ENCODE measurements at places on chromosomes 13 and 19.

DNA sequence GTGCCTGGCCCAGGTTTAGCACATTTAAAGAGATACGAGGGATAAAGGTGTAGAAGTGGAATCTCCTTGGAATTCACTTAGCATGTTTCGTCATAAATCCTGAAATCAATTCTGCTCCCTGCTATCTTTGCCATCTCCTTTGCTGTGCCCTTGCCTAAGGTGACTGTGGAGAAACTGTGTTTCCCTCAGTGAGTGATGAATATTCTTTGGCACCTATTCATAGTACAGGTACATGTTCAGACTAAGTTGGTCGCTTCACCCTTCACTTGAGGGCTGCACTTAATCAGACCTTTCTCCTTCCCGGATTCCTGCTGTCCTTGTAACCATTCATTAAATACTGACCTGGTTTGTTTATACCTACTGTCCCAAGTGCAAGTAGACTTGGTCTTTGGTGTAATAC is 17.8 kb downstream of the PCCA start:
- no peak for DNase-seq

- DNase-seq = no peak
Measured at GRCh38 chr13:97834250-97834649, 119.2 kb upstream of the IPO5 start.

DNA sequence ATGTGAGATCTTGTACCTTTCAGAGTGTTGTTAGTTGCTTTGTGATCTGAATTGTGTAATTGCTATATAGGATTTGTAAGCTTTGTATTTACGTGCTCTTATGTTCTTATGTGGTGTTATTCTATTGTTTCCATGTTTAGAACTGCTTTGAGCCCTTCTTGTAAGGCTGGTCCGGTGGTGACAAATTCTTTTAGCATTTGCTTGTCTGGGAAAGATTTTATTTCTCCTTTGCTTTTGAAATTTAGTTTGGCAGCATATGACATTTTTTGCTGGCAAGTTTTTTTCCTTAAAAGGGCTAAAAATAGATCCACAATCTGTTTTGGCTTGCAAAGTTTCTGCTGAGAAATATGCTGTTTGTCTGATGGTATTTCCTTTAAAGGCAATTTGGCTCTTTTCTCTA is 1089.2 kb upstream of the PCDH9 start:
- no peak for DNase-seq

DNA sequence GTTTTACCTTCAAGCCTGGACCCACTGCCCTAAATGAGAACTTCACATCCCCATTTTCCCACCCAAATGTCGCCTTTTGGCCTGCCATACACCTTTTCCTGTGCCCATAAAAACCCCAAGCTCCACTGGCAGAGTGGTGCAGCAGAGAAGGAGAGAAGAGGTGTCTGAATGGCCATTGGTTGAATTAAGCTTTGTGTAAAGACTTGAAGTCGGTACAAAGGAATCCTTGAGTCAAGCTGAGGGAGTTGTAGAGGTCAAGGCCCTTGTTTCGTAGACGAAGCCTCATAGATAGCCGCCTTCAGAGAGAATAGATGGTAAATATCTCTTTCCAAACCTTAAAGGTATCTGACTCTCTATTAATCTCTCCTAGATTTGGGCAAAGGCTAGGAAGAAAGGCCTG is 1479.2 kb upstream of the PRR20A start:
- DNase-seq = no peak

- no peak for DNase-seq
Measured at GRCh38 chr19:46715620-46715974, 1.3 kb downstream of the PRKD2 start.

GRCh38 chr13:26221399-26221720 is 754 bp downstream of the RNF6 start:
- no peak for DNase-seq

DNA sequence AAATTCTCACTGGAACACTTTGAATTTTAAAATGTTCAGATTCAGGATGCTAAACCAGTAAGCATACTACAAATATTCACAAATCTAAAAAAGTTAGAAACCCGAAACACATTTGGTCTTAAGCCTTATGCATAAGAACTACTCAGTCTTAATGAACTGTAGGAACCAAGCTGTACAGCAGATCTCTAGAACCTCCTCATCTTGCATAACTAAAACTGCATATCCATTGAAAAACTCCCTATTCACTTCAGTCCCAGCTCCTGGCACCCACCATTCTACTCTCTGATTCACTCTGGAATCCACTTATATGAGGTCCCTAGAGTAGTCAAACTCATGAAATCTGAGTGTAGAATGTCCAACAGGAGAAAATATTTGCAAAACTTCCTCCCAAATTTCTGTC is 65.6 kb upstream of the CEACAM8 start:
- DNase-seq = no peak

- no peak for DNase-seq
Measured at GRCh38 chr13:73466561-73466960, 407.8 kb downstream of the KLF5 start.

GRCh38 chr19:19334063-19334988 is 13.7 kb downstream of the MAU2 start:
- no peak for DNase-seq

DNA sequence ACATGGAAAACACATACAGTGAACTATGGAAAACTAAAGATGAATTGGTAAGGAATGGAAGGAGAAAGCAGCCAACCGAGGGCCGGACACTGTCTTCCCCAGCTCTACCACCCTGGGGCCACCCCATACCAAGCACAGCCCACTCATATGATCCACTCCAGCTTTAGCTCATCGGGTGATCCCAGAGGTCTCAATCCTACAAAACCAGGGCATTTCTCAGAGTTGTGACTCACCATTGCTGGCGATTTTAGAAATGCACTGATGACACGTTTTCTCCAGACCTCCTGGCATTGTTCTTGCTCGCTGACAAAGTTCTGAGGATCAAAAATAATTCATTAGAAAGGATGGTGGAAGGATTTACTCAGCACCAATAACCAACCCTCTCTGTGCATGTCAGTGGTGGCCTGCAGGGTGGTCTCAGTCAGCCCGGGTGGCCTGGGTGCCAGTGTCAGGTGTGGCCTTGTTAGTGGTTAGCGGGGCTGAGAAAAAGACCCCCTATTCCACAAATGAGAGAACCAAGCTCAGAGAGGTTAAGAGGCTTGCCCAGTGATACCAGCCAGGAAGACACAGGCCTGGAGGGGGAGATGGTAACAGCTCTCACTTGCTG is 6.6 kb downstream of the TMEM272 start:
- no peak for DNase-seq

DNA sequence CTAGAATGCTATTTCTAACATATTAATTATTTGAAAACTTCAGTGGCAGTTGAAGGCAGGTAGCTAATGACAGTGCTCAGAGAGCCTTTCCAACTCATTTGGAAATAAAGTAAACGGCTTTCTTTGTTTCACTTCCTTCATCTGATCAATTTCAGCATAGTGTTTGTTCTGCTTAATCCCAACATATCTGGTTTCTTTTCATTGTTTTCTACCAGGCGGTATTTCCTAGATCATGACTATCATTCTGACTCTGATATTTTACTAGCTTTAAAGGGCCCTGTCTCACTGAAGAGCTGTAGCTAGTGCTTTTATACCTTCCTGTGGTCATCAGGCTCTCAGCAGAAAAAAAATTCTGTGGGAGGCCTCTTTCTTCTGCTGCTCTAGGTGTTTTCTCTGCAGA is 178.6 kb downstream of the RBM26 start:
- no peak for DNase-seq

DNA sequence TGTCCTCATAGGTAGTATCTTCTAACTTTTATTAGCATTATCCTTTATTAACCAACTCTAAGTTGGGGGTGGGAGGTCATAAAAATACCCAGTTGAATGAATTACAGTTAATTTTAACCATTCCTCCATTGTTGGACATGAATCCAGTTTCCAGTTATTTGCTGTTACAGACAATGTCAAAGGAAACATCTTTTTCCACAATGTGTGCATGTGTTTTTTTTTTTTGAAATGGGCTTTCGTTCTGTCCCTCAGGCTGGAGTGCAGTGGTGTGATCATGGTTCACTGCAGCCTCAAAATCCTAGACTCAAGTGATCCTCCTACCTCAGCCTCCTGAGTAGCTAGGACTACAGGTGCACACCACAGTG is 32.0 kb downstream of the KLF5 start:
- no peak for DNase-seq

DNA sequence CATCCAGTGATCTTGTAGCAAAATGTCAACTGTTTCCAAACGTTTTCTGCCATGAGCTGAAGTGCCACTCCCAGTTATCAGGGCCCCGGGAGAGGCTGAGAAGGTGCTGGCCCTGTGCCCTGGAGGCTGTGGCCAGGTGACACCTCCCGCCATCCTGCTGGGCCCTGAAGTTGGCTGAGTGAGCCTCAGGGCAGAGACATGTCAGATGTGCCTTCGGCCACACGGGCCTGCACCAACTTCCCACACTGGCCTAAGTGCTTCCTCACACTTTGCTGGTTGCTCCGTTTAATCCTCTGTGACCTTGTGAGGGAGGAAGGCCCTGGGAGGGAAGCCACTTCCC is 4.8 kb downstream of the ADPRHL1 start:
- DNase-seq = no peak

- DNase-seq = no peak
Measured at GRCh38 chr13:76993473-76993872, 1.6 kb downstream of the CLN5 start.

- DNase-seq = no peak
Measured at GRCh38 chr19:15584095-15584494, 30.9 kb upstream of the CYP4F8 start.

- DNase-seq = no peak
Measured at GRCh38 chr19:34964598-34964997, 569 bp upstream of the ZNF792 start.

GRCh38 chr13:77696006-77696878 is 1.2 kb upstream of the SLAIN1 start:
- no peak for DNase-seq

- DNase-seq = no peak
Measured at GRCh38 chr19:2255982-2256685, at the start of gene JSRP1. Gene JSRP1, minus strand, starts transcription at chr19:2256417. Its CDS starts 1,103 bp downstream, at chr19:2255314.

GRCh38 chr19:4969772-4970531 is 1.0 kb downstream of the KDM4B start:
- DNase-seq = no peak

GRCh38 chr19:56167064-56167578 is 8.7 kb upstream of the GALP start:
- no peak for DNase-seq

GRCh38 chr19:17549085-17549740 is 6.2 kb upstream of the COLGALT1 start:
- no peak for DNase-seq

- DNase-seq = peak; percentile 86
Measured at GRCh38 chr19:37317403-37318209, 53.3 kb upstream of the ZNF527 start.

- no peak for DNase-seq
Measured at GRCh38 chr13:39016787-39017186, 21.1 kb downstream of the PROSER1 start.

DNA sequence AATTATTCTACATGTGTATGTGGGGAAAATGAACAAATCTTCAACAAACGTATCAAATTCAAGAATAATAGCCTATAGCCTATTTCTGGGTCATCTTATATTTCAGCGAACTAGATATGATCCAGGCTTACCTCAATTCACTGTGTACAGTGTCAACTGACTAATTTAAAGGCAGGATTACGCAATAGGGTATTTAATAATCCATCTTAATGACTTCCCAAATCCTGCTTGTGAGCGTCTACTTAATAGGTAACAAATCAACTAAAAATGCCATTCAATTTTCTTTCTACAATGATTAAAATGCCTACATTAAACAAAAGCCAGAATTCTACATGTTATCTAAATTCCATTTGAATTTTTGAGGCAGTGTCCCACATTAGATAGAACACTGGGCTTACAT is 67.0 kb downstream of the USP12 start:
- no peak for DNase-seq

DNA sequence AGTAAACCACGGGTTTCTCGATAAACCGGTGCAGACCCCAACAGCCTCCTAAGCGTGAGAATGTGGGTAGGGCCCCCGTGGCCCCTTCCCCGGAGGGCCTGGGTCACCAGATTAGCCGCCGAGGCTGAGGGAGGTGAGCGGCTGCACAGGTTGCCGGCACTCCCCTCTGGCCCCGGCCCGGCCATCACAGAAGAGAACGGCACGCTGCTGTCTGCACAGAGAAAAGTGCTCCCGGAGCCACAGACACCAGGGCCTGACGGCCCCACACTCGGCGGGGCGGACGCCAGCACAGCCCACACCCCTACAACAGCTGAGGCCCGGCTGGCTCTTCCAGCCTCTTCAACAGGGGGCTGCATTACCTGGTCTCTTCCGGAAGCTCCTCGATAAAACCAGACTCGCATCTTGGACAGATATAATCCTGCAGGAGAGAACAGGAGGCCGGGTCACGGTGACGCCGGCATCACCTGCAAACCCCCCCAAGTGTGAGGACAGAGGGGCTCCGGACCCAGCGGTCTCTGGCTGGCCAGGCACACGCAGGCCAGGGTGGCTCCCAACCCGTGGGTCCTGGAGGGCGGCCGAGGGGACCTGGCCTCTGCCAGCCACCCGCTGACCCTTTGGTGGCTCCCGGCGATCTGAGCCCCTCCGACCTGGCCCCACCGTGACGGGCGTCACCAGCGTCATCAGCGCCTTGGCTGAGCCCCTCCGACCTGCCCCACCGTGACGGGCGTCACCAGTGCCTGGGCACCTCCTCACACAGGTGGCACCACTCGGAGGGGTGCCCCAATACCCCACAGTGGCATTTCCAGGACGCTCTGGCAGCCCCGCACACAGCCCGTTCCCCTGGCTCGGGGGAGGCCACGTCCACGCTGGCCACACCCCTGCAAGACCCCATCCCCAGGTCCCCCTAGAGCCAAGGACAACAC is 10.3 kb downstream of the RNF126 start:
- DNase-seq = no peak

DNA sequence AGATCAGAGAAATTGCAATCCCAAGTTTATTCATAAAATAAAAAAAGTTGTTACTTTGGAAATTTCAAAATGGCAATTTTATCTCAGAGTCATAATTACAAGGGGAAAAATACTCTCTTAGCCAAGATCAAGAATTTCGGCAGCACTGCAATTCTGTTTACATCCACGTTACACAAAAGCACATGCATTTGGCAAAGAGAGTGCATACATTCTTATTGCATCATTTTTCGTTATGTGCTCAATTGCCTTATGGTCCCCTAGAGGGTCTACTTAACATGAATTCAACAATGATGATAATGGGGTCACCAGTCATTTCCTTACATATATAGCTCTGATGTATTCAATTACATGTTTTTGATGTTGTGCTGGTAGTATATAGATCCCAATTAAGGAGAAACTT is 498.0 kb downstream of the DIAPH3 start:
- DNase-seq = no peak

DNA sequence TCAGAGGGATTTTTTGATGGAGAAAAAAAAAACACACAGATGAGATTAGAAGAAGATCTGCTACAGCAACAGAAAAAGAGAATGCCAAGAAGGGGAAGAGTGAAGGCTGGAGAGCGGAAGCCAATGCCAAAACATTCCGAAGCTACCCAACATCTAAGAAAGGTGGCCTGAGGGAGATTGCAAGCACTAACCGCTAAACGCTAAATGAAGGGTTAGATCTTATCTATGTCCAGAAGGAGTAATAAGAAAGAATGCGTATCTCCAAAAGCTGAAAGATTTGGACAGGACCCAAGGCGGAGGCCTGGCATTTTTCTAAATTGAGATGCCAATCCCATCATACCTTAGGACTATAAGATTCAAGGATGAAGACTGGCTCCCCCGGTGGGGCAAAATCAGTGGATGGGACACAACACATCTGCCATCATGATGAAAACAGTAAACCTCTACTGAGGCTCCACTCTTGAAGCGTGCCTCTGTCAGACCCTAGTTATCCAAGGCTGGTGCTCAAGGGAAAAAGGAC is 15.6 kb upstream of the HMGB1 start:
- no peak for DNase-seq

GRCh38 chr19:17424743-17425365 is 5.0 kb downstream of the MVB12A start:
- DNase-seq = no peak

GRCh38 chr19:34148658-34149185 is 23.6 kb upstream of the LSM14A start:
- no peak for DNase-seq

All from activated CD8-positive, alpha-beta memory T cell treated with anti-CD3 and anti-CD28 coated beads for 1 hour (primary cell).